ENCODE measurements at places on chromosomes 12 and 14. TPM values are rescaled to one million over a fixed set of nuclear protein-coding genes. Genes with fewer than 3 reads are reported as not detected.

SMCO2 gene
- total RNA-seq: not detected

PZP gene
- not detected for total RNA-seq

MLF2 gene
- total RNA-seq: 185 TPM

RPL10L gene
- total RNA-seq: not detected

SLC8A3 gene
- under 0.01 TPM for total RNA-seq

ANKS1B gene
- 0.34 TPM for total RNA-seq

HOXC10 gene
- 5.7 TPM for total RNA-seq

ART4 gene
- total RNA-seq: not detected

HCAR1 gene
- total RNA-seq: 0.33 TPM

ASIC1 gene
- 0.67 TPM for total RNA-seq

ACSM4 gene
- not detected for total RNA-seq

MDM2 gene
- 276 TPM for total RNA-seq

NELL2 gene
- 1.3 TPM for total RNA-seq

SRRM4 gene
- total RNA-seq: not detected

FBLN5 gene
- total RNA-seq: 16.4 TPM

ADAMTS20 gene
- total RNA-seq: not detected

SIX4 gene
- total RNA-seq: under 0.01 TPM

TMEM121 gene
- 10.2 TPM for total RNA-seq

FSCB gene
- total RNA-seq: under 0.01 TPM

MSRB3 gene
- 6.2 TPM for total RNA-seq

FAM186B gene
- total RNA-seq: 1.00 TPM

KRT73 gene
- not detected for total RNA-seq

MIPOL1 gene
- 9.6 TPM for total RNA-seq

SDS gene
- not detected for total RNA-seq
